Mesenteric fat pad (tissue), 1 donor: ENCODE measurements at places on chromosomes 12 and 14. TPM values are rescaled to one million over a fixed set of nuclear protein-coding genes. Genes with fewer than 3 reads are reported as not detected.

The METTL1 gene
- 32.8 TPM for total RNA-seq

The RTN1 gene
- 15.4 TPM for total RNA-seq

The ALDH1L2 gene
- 21.1 TPM for total RNA-seq

The ACOT4 gene
- 4.9 TPM for total RNA-seq
